Cardiac muscle cell (in vitro differentiated cells and primary cell): ENCODE measurements at places on chromosomes 12 and 14. TPM values are rescaled to one million over a fixed set of nuclear protein-coding genes. Genes with fewer than 3 reads are reported as not detected.
A peak's percentile ranks its signal among the peaks of the same experiment; 100 is the strongest.

Gene ITPR2
- 1.6 and 4.8 TPM in 2 replicates for total RNA-seq

Gene BCL2L14
- total RNA-seq, result not detected in 2 replicates

Gene DBX2
- not detected in 2 replicates for total RNA-seq

Gene NELL2
- 1.6 and 7.9 TPM in 2 replicates for total RNA-seq

Gene TPPP2
- total RNA-seq, result 0.92 TPM in 1 of 2 replicates, not detected in the other

Gene GUCY2C
- total RNA-seq, result not detected in 2 replicates

Gene CAPZA3
- total RNA-seq, result not detected in 2 replicates

Gene CLEC1B
- total RNA-seq, result 0.95 and 1.2 TPM in 2 replicates

Gene TRAFD1
- total RNA-seq, result 34.5 and 41.3 TPM in 2 replicates

Gene ALDH1L2
- 0.14 and 0.63 TPM in 2 replicates for total RNA-seq

DNA sequence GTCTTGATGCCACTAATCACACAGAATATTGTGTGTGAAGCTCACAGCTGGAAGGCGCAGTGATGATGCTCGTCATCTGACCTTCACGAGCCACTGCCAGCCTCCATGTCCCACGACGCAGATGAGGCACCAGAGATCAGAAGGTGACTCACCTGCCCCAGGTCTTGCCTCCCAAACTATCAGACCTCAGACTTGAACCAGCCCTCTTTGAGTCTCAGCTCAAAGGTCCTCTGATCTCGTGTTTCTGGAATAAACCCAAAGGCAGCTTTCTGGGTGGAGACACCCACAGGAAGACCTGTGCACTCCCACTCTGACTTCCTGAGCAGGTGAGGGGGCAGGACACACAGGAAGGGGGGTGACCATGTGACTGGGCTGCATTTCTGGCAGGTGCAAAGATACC lies 19.6 kb upstream of the CHGA start:
- no peak for DNase-seq

DNA sequence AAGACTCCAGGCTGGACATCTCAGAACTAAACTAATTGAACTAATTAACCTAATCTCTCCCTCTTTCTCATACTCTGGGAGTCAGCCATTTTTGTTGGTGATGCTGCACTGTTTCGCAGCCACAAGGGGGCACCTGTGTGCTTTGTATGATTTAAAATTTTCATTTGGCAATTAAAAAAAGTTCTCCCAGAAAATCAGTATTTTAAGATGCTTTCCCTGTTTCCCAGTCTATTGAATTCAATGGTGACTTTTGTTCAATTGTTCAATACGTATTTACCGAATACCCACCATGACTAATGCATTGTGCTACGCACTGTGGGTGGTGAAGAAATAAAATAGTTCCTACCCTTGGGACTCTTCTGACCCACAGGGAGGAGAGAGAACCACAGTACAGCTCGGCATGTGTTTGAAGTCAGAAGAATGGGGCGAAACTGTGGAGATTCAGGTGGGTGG lies 63.7 kb downstream of the ZNF664 start:
- DNase-seq, result peak; percentile 57

DNA sequence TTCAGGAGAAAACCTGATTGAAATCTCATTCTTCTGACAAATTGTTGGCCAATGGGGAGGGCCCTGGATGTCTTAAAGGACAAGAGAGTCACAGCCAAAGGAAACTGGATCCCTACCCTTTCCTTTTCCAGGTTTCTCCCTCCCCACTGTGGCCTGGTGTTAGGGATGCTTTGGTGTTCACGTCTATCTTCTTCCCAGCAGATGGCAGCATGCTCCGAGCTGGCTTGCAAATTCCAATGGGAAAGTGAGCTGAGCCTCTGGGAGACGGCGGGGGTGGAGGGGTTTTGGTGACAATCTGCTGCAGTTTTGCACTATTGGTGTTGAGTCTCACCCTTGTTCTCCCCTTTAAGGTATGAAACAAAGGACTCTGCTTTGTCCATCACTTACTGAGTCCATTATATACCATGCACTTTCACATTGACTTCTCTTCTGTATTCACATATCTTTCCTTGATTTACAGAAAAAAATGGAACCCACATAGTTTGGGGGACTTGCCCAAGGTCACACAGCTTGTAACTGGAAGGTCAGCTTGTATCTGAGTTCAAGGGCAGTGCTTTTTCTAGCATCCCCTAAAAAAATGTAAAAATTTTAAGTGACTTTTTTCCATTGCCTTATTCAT lies 39.3 kb downstream of the CCDC177 start:
- peak; percentile 68 for DNase-seq

- no peak for DNase-seq
Measured at GRCh38 chr12:129779033-129779432, 124.8 kb downstream of the TMEM132D start.

DNA sequence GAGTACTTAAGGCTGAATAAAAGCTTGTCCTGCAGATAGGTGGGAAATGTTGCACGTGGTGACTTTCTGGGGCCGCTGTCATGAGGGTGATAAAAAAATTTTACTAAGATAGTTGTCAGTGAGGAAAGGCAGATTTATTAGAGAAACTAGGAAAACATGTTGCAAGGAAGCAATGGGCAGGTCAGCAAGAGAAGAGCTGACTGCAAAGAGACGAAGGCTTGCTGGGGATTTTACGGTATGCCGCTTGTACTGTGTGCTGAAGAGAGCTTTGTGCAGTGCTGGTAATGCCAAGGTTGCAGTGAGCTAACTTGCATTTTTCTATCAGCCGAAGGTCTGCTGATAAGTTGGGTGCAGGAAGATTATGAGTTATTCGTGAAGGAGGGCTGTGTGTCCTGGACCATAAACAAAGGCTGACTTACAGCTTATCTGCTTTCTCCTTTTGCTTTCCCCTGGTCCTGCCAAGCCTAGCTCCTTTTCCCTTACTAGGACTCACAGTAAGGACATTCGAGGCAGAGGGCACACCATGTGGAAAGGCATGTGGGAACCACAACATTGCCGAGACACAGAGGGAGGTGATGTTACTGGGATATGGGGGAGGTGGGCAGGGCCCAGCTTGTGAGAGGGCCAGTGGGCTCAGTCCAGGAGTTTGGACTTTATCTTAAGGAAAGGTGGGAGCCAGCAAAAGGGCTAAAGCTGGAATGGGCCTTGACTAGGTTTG lies 7.4 kb upstream of the CCDC88C start:
- no peak for DNase-seq

GRCh38 chr12:78038986-78039385 lies 208.3 kb downstream of the NAV3 start:
- DNase-seq, result peak; percentile 62

GRCh38 chr14:29926701-29927375 lies 809 bp downstream of the PRKD1 start:
- peak; percentile 78 for DNase-seq

DNA sequence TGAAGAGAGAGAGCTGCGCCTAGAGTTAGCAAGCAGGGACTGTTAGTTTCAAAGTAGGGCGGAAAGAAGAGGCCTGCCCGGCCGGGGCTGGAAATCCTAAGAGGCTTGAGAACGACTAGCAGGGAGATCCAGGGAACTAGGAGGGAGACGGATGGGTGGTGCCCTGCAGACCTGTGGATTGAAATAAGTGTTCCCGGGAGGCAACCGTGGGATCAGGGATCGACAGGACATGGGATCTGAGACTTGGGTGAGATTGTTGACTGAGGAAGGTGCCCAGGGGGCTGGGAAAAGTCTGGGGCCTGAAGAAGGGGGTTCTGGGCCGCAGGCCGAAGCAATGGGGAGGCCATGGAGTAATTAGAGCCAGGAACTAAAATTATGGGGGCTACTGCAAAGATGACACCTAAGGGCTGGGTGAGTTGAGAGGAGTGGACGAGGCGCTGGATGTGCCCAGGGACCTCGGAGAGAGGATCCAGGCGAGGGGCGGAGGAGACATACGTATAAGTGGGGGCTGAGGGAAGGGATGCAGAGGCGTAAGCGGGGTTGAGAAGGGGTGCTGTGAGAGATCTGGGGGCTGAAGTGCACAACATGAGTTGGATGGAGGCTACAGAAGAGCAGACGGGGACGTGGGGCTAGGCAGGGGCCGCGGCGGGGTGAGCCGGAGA lies 635 bp downstream of the LTA4H start:
- DNase-seq, result peak; percentile 43

- no peak for DNase-seq
Measured at GRCh38 chr14:22593601-22594000, 4.5 kb upstream of the ABHD4 start.

GRCh38 chr12:6843118-6843902 lies 2.6 kb downstream of the GNB3 start:
- DNase-seq, result no peak

DNA sequence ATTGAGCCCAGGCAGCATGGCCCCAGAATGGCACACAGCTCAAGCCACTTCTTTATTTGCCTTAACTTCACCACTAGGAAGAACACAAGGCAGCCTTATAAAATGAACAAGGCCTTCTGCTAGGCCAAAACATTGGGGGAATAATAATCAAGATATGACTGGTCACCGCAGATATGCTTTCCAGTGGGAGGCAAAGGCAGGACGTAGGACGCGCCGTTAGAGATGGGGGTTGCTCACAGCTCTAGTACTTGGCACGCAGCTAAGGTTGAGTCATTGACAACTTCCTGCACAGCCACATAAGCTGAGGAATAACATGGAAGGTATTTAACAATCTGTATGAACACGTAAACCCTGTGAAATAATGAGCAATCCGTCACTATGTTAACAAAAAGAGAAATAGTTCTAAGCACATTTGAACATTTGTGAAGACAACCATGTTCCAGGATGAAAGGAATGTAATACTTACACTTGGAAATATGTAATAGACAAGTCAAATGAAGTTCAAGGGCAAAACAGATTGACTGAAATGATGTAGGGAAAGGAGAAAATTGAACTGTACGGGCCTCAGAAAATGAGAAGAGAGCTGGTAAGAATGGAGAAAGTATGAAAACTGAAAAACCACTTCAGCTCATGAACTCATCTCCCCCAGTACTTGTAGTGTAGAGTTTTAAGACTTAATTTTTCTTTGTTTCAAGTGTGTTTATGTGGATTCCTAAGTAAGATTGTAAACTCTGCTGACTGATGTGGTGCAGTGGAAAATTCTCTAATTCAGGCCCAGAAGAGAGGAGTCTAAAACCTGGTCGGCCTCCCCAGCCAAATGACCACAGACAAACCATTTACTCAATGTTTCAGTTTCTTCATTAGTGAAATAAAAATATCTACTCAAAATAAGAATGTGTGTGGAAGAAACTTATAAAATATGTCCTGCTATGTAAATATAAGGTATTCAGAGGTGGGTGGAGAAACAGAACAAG lies 59.3 kb upstream of the CCDC91 start:
- no peak for DNase-seq

DNA sequence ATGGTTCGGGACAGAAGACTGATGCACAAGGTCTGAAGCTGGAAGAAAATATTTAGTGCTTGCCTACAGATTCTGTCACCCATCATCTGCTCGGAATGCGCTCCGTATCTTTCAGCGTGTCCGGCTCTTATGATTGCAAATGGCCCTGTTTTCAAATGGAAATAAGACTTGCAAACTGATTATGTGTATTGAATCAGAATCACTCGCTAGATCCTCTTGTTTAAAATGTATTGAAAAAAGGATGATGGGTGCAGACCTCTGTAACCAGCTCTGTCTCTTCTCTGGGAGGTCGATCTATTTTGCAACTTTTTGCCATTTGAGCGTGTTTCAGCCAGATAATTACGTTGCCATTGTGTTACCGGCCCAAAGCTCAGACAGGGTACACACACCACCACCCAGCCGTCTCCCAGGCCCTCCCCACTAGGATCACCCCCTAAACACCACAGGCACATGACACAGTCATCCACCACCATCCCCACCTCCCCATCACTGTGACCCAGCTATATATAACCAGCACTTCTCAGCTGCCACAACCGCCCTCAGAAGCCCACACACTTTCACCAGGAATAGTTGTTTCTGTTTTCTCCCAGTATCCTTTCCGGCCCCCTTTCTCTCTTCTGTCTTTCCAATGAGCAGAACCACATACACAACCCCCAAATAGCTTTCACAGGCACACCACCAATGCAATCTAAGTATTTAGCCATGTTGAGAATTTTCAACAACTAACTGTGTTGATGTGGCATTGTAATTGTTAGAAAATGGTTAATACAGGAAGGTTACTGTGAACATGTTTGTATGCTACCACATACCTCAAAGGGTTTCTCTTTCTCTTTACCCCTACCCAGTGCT lies 10.7 kb downstream of the NKX2-1 start:
- no peak for DNase-seq

DNA sequence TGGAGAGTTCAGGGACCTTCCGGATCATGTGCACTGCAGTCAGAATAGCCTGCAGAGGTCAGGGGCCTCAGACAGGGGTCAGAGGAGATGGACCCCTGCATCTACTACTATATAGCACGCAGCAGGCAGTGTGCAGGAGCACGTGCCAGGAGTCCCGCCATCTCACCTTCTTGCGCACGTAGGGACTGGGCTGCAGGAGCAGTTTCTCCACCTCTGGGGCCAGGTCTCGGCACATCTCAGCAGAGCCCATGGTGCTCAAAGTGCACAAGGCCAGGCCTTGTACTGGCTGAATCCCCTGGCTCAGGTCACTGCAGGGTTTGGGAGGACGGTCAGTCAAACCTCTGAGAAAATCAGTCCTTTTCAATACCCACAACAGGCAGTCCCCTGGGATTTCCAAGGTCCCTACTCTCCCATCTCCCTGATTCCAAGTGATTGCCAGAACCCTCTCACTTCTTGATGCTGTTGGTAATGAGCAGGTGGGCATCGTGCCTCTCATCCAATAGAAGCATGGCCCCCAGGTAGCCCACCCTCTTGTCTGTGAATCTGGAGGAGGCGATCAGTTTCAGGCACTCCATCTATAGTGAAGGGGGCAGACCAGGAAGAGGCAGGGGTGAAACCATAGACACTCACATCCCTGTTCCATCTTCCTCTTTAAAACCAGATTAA lies 1.3 kb downstream of the AP1G2 start:
- no peak for DNase-seq

GRCh38 chr14:103453791-103454190 lies 68.6 kb downstream of the MARK3 start:
- DNase-seq, result no peak

DNA sequence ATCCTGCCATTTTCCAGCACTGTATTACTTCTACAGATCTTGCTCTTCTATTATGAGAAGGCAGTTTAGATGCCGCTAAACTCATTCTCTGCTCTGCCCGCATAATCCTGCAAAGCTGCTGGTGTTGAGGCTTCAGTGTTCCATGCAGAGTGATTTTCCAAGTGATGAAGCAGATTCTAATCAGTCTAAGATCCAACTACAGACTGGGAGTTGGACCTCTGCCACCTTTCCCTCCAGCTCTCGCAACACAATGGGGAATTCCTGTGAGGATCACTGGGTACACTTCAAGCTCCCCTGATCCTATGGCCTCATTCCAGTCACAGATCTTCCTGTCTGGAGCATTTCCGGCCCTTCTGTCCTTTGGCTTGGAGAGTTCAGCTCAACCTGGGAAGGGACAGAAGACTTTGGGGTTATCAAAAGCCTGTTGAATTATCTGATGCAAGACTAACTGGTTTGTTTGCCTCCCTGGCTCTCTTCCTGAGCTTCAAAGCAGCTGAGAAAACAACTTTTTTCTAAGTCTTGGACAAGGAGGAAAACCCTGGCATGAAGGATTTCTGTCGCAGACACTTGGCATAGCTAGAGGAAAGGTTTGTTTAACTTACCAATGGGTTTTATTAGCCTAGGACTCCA lies 333.9 kb downstream of the ZFP36L1 start:
- peak; percentile 62 for DNase-seq

DNA sequence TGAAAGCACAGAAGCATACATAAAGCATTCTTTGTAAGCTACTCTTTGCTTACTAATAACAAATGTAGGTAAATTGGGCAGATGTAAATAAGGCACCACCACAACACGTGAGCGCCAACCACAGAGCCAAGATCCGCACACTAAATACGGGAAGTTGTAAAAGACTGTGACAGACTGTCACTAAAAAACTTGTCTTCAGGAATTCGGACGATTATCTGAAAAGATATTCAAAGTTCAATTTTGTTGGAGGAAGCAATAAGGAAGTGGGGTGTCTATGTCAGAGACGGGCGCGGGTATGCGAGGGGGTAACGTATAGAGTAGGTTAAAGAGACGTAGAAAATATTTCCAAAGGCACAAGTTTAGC lies 1.5 kb upstream of the HSP90B1 start:
- no peak for DNase-seq
